ENCODE measurements at places on chromosomes 1 and 21.

GRCh38 chr1:59261537-59261936, 35.4 kb upstream of the FGGY start:
- DNase-seq = no peak

DNA sequence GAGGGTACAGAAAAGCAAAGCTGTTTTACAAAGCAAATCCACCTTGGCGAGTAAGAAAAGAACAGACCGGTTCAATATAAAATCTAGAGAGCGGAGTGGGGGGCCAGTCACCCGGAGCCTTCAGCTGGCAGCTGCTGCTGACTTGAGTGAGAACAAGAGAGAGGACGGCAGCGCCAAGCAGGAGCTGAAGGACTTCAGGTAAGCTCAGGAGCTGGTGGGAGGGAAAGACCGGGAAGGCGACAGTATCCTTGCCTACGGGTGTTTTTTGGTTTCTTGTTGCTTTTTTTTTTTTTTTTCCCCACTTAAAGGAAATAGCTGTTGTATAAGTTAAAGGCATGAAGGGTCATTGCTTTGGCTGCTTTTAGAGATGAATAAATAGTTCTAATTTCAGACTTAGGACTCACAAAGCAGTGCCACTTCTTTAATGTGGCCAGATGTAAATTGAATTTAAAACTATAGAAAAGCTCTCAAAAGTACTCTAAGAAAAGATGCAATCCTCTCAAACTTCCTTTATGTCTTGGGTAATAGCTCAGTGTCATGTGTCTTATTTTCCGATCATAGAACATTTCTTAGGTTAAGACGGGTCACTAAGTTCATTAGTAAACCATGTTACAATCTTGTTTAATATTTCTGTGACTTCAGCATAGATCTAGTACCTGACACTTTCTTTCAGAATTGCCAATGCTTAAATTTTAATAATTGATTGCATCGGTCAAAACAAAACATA, 82.8 kb downstream of the PRDM2 start:
- no peak for DNase-seq

GRCh38 chr1:44256762-44257554, 43.7 kb downstream of the DMAP1 start:
- DNase-seq = no peak

- DNase-seq = no peak
Observed at GRCh38 chr1:54357967-54358366, 48.2 kb downstream of the SSBP3 start.

DNA sequence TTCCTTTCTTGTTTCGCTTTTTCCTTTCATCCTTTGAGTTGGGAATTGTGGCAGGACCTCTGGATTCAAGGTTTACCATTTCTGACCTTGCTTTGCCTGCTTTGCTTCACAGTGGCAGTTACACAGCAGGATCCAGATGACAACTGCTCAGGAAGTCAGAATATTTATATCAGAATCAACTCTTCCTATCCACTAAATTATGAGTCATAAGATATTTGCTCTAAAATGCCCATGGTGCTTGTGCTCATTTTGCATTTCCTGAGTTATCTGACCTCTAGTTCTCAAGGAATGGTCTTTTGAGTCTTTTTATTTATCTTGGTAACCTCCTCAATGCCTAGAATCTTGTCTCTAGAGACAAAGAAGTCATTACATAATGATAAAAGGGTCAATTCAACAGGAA, 290.8 kb downstream of the LRRC7 start:
- no peak for DNase-seq

GRCh38 chr1:155127105-155127966, at the start of gene EFNA1:
Gene EFNA1, plus strand, starts transcription at chr1:155127876. Its CDS starts 102 bp downstream, at chr1:155127978.
- peak; percentile 68 for DNase-seq

GRCh38 chr1:63022319-63022718, 238.4 kb downstream of the ATG4C start:
- no peak for DNase-seq

GRCh38 chr1:119737040-119737682, 25.4 kb downstream of the PHGDH start:
- DNase-seq = peak; percentile 61

- DNase-seq = no peak
Observed at GRCh38 chr1:234499943-234500245, 20.9 kb upstream of the TARBP1 start.

DNA sequence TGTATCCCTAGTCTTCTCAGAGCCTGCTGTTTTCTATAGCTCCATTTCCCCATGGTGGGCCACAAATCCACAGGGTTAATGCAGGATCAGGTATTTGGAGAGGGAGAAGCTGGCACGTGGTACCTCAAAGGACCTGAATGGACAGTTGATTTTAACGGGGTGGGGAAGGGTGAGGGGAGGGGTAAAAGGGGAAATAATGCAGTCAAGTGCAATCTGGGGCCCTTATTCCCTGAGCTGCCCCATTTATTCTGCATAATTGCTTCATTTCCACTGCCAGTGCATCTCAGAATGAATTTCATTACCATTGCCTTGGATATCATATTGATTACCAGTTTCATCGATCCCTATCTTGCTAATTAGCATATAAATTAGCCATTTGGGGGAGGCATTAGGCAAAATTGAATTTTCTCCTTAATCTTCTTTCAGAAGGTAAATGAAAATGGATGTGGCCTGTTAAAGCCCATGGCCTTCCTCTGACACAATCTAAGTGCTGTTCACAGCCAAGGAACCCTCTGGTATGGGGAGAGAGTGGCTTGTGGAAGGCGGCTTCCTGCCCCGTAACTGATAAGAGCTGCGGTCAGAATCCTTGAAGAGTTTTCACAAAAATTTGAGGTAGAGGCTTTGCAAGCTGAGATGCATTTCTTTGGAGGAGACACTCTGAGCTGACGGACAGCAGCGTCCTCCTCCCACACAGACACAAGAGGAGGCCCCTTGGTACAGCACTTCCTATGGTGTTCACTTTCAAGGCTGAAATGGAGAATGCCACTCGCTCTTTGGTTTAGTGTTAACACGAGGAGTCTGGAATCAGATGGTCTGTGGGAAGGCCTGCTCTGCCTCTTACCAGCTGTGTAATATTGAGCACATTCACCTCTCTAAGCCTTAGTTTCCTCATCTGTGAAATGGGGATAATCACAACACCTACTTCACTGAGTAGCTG, 34.4 kb downstream of the PHC2 start:
- DNase-seq = no peak

DNA sequence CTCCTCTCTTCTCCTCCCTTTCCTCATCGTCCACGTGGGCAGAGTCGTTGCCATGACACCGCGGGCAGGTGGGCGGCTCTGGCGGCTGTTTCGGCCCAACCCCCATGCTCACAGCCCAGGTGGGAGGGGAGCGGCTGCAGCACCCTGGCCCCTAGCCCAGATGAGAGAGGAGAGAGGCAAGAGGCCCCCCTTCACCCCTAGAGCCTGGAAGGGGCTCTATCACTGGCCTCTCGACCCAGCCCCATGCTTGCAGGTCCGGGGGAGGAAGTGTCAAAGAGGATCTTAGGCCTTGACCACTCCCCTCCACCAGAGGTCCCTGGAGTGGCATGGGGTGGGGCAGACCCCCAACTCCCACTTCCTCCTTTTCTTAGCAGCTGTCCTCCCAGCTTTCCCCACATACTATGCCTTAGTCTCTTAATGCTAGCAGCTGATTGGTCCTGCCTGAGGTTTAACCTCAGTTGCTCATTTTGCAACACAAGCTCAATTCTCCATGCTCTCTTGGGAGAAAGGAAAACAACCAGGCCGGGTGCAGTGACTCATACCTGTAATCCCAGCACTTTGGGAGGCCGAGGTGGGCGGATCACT, 10.4 kb downstream of the DLGAP3 start:
- DNase-seq = no peak

DNA sequence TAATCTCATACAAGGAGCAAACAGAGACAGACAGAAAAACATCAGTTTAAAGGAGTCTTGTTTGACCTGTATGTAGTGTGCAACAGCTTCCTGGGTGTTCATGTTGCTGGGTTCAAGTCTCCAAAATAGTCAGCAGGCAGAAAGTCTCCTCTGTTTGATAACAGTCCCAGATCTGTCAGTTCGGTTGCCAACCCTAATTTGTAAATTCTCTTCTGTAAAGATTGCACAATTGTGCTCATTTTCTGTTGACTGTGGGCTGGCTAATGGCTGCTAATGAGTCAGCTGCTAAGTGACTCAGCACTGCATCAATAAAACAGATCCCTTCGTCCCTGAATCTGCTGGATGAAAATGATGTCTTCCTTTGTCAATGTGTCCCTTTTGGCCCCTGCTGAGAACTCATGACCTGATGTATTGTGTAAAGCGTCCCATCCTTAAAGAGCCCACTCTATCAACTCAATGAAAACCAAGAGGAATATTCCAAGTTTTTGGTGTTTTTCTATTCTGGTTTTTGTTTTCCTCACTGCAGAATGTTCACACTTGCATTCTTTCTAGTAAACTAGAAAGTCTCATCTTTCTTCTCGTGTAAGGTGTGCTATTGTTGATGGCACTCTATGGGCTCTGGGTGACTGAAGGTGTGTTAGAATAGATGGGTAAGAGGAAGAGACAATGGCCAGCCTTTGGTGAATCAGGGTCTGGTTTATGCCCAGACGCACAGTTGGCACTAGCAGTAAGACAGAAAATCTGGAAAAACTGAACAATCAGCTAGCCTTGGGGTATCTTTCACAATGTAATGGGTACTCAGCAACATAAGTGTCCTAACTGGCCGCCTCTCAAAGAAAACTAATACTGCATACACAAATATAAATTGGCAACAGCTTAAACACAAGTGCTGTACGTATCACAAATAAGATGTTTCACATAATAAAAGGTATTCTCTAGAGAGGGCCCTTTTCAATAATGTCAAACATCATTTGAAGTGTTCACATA, 75.1 kb upstream of the SIPA1L2 start:
- DNase-seq = peak; percentile 3

GRCh38 chr1:65668368-65668767, 124.3 kb upstream of the PDE4B start:
- no peak for DNase-seq

DNA sequence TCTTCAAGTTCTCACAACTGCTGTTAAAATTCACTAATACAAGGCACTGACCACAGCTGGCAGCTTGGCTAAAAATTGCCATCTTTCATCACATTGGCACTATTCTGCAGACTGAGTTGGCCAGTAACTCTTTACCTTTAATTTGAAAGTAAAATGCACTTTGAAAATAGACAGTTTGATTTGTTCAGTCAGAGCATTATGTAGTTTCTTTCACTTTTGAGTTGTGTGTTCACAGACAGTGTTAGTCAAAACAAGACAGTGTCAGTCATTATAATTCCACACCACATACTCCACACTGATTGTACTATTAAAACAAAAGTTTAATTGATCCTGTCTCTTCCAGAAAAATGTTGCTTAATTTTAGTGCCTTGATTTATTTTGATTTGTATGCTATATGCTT, 160.7 kb downstream of the SDCCAG8 start:
- DNase-seq = no peak

- DNase-seq = no peak
Observed at GRCh38 chr1:44012404-44012803, 18.9 kb downstream of the SLC6A9 start.

DNA sequence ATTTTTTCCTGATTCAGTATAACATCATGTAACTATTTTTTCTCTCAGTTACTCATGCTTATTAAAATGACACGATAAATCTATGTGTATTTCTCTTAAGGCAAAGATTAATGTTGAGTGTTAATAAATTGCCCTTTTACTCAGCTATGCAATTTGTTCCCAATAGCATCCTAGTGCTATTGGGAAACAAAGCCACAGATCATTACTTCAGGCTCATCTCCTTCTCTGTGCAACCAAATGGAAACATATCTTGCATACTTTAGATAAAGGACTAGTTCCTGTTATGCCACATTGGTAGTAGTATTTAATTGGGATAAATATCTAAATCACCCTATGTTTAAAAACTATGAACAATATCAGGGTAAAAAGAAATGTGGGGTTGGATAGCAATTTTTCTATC, 106.2 kb downstream of the PLPPR4 start:
- no peak for DNase-seq

DNA sequence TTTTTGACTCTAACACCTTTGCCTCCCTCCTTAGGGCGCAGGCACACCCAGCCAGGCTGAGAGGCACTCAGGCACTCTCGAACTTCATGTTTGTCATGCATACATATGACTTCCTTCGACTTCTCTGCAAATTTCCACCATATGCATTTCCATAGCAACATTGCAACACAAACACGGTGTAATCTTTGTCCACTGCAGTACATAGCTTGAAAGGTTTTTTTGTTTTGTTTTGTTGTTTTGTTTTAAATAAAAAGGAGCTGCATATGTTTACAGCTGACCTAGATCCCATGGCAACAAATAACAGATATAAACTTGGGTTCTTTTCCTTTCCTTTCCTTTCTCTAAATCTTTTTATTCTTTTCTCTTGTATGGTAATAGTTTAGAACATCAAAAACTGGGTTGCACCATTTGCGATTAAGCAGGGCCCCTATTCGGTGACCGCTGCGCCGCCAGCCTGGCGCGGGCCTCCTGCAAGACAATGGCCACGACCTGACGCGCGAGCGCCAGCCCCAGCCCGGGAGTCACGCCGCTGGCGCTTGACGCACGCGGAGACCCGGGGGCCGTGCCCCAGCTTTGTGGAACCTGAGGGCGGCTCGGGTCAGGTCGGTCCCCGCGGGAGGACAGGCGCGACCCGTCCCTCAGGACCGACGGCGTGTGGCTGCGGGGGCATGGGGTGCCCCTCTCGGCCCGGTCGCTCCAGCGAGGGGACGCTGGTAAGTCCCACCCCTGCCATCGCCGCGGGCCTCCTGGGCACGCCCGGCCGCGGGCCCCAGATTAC, 35.2 kb downstream of the CCN1 start:
- no peak for DNase-seq

DNA sequence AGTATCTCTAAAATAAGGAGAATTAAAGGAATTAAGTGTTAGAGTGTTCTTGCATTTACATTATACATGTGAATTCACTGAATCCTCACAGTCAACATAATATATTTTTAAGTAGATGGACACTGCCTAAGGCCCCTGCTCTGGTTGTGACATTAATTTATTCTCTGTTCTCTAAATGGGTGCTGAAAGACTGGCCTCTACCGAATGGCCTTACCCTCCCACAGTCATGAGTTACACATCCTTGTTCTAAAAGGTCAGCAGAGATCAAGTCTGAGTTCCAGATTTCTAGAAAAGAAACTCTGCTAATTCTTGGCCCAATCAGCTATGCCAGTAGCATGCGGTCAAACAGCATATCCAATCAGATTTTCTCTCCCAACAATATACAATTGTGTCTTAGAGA, 193.2 kb downstream of the TM2D1 start:
- no peak for DNase-seq

GRCh38 chr1:244371242-244372141, 80.2 kb downstream of the ADSS2 start:
- DNase-seq = no peak

DNA sequence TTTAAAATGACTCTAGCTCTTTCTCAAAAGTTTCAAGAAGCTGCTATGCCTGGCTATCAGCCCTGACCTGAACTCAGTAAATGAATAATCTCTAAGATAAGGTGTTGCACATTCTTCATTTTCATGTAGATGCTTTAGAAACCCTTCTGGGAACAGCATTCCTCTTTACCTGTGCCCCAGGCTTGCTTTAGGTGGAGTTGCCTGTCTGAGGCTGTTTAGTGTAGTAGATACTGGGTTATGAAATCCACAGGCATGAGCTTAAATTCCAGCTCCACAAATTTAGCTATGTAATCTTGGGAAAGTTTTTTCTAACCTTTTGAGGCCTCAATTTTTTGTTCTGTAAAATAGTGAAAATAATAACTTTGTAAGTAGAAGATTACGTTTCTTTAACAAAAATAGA, 41.6 kb downstream of the ATP6V1G3 start:
- no peak for DNase-seq

Measured in anterior cingulate cortex (tissue), 58 donors.